GM04503 (cell line): ENCODE measurements at places on chromosomes 16 and 17.
A peak's percentile ranks its signal among the peaks of the same experiment; 100 is the strongest.

DNA sequence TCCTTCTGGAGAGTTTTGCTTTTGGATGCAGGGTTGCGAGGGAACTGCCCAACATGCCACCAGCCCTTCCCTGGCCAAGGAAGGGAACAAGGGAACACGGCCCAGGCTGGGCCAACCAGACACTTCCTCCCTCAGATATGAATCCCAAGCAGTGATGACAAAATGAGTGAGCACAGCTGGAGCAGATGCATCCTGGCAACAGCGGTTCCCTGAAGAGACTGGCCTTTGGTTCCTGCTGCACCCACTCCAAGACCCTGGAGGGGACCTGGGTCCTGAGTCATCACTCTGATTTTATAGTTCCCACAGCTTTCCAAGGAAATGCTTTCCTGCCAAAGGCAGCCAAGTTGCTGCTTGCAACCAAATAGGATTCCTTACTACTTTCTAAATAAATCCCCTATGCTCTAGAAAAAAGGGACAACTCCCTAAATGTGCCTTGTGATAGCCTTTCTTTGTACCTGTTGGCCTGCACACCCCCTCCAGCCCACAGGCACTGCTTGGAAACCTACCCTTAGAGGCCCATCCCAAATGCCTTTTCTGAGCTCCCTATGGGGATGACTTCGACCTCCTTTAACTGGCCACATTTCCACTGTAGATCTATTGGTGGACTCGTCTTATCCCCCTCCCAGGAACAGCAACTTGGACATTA, 5.3 kb downstream of the ST3GAL2 start:
- DNase-seq = peak; percentile 60

- DNase-seq = no peak
Measured at GRCh38 chr16:82783933-82784572, 157.3 kb downstream of the CDH13 start.

- no peak for DNase-seq
Measured at GRCh38 chr16:12502676-12503075, 301.0 kb downstream of the CPPED1 start.

DNA sequence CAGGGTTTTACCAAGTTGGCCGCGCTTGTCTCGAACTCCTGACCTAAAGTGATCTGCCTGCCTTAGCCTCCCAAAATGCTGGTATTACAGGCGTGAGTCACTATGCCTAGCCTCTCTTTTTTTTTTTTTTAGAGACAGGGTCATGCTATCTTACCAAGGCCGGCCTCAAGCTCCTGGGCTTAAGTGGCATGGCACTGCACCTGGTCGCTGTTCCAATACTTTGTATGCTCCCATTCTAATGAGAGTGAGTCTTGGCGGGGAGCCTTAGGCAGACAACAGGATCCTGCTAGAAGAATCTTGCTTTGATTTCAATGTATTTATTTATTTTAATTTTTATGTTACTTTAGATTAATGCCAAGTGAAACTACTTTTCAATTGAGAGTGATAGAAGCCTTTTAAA, 21.9 kb downstream of the TOM1L2 start:
- no peak for DNase-seq

- no peak for DNase-seq
Measured at GRCh38 chr17:7191571-7192270, 12.6 kb upstream of the ASGR1 start.

- no peak for DNase-seq
Measured at GRCh38 chr17:51741458-51741857, 417.1 kb downstream of the CA10 start.

GRCh38 chr16:56263711-56264608, 72.7 kb downstream of the GNAO1 start:
- no peak for DNase-seq

DNA sequence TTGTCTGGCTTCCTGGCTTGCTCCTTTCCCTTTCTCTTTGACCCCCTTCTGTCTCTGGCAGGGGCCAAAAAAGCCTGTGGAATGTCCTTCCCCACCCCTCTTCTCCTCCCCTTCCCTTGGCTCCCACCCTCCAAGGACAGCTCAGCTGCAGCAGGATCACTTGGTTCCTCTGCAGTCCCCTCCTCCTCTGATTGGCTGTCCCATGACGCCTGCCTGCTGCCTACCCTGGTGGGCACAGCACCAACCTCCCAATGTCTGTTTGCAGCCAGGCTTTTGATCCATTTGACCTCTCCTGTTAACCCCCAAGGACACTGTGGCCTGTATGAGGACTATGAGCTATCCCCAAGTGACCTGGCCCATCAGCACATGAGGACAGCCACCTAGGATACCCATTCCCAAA, 14.8 kb upstream of the MTMR4 start:
- no peak for DNase-seq

DNA sequence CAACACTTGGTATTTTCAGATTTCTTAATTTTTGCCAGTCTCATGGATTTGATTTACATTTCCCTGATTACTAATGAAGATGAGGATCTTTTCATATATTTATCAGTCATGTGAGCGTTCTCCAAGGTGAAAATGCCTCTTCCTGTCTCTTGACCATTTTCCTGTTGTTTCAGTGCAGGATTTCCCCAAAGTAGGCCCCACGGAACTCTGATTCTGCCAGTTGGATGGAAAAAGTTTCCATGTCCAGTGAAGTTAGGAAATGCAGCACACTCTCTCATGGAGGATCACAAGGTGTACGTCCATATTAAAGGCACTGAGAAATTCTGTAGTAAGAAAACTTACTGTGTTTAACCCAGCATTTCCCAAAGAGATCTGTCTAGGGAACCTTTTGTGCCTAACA, 16.5 kb upstream of the LIMD2 start:
- DNase-seq = no peak

DNA sequence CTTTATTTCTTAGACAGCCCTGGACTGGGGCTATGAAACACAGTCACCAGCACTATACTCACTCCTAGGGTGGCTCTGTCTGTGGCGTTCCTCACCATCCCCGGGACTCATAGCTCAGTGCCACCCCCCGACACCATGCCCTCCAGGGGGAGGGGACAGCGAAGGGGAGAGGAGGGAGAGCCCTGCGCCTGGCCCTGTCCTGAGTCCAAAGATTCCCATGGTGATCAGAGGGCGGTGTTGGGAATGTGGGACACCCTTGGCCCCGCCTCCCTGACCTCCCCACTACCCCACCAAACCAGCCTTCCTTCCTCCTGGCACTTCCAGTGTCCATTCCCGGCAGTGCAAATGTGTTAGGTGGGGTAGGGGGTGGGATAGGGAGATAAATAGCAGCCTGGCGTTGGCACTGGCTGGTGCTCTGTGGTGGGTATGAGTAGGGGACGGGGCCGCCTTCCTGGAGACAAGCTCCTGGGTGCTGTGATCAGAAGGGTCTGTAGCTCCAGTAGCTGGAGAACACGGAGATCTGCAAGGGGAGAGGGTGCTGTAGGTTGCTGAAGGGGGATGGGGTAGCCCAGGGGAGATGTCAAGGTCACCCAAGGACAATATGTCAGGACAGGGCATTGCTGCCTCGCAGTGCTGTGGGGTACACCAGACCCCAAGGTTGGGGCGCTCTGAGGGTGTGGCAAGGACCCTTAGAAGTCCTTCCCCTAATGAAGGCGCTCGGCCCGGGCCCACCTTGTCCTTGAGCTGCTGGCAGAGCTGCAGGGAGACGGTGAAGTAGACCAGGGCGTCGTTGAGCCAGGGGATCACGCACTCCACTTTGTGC, 2.0 kb downstream of the SMIM22 start:
- DNase-seq = no peak

- DNase-seq = no peak
Measured at GRCh38 chr16:66690106-66690847, 6.3 kb downstream of the CMTM4 start.

DNA sequence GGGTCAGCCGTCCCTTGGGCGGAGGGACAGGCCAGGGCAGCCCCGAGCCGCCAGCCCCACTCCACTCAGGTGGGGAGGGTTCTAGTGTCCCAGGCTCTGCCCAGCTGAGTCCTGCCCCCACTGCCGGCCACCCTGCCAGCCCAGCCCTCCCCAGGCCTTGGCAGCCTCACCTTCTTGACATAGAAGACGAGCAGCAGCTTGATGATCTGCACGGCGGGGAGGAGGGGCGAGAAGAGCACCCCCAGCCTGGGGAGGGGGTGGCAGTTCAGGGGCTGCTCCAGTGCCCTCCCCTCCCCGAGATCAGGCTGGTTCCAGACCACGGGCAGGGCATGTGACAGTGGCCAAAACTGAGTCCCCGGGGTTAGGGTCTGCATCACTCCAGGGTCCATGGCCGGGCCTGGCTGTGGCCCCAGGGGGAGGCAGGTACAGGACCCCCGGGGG, 9.7 kb downstream of the TMC6 start:
- DNase-seq = no peak

GRCh38 chr17:77540975-77541374, 400.2 kb downstream of the SEC14L1 start:
- no peak for DNase-seq

DNA sequence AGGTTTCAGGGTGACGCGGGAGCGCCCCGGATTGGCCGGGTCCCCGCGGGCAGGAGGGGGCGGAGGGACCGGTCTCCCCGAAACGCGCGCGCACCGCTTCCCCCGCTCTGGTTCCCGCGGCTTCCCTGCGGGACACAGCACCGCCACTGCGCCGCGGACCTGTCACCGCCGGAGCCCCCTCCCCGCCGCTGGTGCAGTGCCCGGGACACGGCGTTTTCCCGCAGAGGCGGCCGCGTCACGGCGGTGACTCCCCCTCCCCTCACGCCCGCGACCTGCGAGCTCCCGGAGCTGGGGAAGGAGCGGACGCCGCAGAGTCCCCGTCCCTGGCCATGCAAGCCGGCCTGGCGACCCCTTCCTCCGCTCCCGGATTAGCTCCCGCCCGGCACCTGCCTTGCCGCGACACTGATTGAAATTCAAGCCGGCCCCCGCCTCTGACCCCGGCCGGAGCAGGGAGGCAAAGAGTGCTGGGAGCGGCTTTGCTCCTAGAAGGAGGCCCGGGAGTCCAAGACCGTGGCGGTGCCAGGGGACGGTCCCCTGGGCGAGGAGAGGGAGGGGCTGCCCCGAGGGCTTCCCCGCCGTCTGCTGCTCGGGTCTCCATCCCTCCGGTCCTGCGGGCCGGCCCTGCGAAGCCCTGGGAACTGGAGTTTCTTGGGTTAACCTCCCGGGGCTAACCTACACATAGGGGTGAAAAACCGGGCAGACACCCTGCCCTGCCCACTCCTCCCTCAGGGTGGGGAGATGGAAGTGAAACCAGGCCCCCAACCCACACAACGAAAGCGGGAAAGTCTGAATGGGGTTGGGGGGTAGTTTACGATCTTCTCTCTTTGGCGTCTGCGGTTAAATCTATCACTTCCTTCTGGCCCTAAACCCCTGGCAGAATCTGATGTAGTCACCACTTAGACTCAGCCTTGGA, 1.0 kb downstream of the RHBDL3 start:
- no peak for DNase-seq

DNA sequence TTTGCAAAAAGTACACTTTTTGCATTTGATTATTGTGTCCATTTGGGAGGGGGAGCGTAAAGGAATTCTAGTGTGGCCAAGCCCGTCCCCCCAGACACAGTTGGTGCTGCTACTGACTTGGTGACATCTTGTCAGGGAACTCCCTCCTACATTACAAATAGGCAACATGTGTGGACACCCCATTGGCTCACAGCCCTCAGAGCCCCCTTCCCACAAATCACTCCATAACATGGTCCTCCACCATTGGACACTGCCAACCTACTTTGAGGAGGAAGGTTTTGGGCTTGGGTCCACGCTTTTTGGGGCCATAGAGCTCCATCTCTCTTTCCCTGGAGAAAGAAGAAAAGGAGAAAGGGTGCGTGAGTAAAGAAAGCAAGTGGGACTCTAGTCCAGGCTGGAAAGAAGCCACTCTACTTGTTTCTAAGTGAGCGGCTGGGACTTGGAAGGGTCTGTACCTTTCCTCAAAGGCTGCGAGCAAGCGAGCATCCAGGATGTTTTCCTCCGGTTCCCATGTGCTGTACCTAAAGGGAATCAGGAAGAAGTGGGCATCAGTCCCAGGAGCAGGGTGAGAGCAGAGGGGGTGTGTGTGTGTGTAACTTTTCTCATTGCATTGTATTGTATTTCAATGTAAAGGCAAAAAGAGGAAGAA, 958 bp downstream of the CBX8 start:
- no peak for DNase-seq
